ENCODE measurements at places on chromosomes 11 and 22. TPM values are rescaled to one million over a fixed set of nuclear protein-coding genes. Genes with fewer than 3 reads are reported as not detected.

Gene SMC1B
- not detected for total RNA-seq

Gene C11orf42
- total RNA-seq: not detected

Gene OR8I2
- not detected for total RNA-seq

Gene OR6T1
- total RNA-seq: not detected

Gene CHRM1
- total RNA-seq: 0.36 TPM

Gene GGTLC2
- not detected for total RNA-seq

Gene TIMM10B
- 59.5 TPM for total RNA-seq

Gene BUD13
- 20.5 TPM for total RNA-seq

Gene CEP126
- total RNA-seq: 1.8 TPM

Gene SCGB2A2
- not detected for total RNA-seq

Gene HSPB2
- total RNA-seq: 0.31 TPM

Gene HYLS1
- total RNA-seq: 8.0 TPM

Gene KBTBD3
- total RNA-seq: 4.1 TPM

Data from melanocyte of skin (primary cell).